ENCODE measurements at places on chromosomes 13 and 19.

DNA sequence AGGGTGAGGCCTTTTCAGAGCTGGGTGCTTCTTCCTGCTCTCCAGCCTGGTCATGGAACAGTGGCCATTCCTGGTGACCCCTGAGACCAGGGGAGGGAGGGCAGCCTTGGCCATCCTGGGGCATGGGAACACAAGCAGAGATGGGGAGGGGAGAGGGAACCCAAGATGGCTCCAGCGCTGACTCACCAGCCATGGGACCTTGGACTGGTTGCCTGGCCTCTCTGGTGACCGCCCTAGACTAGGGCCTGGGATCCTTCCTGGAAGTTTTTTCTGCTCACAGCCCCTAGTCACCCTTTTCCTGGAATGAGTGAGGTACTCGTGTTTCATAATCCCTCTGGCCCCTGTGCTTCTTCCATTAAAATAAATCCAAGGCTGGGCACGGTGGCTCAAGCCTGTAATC, 3.3 kb upstream of the OPA3 start:
- H3K36me3 ChIP-seq = no peaks in the 10 kb centered on the region
- H3K4me3 ChIP-seq = no peak overlapping the region
- H3K27ac ChIP-seq = no peak overlapping the region
- no peak for DNase-seq
- no peaks in the 10 kb centered on the region for H3K4me1 ChIP-seq

DNA sequence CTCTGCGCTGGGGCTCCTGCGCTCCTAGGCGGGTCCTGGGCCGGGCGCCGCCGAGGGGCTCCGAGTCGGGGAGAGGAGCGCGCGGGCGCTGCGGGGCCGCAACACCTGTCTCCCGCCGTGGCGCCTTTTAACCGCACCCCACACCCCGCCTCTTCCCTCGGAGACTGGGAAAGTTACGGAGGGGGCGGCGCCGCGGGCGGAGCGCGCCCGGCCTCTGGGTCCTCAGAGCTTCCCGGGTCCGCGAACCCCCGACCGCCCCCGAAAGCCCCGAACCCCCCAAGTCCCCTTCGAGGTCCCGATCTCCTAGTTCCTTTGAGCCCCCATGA, at the start of gene GJB2:
TSS of gene GJB2 (minus strand) at position 103 of the 326 bp plus-strand sequence. CDS start 3,357 bp downstream, outside the sequence.
- no peak within 1 kb of the TSS for H3K27ac ChIP-seq
- H3K4me3 ChIP-seq = peak within 1 kb of the TSS; percentile 63
- H3K4me1 ChIP-seq = peaks cover 13% of the 10 kb centered on the region

- peak overlapping the region; percentile 51 for H3K4me3 ChIP-seq
- H3K4me1 ChIP-seq = no peaks in the 10 kb centered on the region
- H3K27ac ChIP-seq = no peak overlapping the region
- no peak for DNase-seq
These were observed 1.5 kb downstream of the FNDC3A start for GRCh38 chr13:48977286-48977625.

DNA sequence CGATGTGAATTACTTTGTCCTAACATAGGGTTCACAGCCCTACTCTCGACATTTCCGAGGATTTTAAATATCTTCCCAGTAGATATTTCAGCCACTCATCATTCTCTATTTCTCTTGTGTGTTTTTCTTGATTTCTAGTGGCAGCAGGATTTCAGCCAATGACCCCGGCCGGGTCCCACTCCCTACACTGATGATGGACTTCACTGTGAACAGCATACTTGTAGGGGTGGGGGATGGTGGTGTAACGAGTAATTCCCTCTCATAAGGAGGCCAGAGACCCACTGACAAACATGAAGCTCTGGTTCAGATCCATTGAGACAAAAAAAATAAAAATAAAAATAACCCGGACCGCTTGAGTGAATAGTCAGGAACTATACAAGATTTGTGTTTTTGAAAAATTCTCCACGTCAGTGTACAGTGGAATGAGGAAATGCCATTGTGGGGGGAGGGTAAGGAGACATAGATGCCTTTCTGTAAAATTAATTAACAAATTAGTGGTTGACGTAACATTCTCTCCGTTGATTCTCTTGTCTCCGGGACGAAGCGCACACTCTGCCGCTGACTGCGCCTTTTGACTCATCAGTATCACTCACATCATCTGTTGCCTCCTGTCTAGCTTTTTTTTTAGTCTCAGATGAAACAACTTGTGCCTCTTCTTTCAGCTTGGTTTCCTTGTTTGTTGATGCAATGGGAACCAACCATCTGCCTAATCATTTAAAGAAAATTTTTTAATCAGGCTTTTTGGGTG, 48.8 kb upstream of the IRS2 start:
- H3K36me3 ChIP-seq = no peaks in the 10 kb centered on the region
- H3K4me3 ChIP-seq = no peak overlapping the region
- H3K27ac ChIP-seq = no peak overlapping the region

DNA sequence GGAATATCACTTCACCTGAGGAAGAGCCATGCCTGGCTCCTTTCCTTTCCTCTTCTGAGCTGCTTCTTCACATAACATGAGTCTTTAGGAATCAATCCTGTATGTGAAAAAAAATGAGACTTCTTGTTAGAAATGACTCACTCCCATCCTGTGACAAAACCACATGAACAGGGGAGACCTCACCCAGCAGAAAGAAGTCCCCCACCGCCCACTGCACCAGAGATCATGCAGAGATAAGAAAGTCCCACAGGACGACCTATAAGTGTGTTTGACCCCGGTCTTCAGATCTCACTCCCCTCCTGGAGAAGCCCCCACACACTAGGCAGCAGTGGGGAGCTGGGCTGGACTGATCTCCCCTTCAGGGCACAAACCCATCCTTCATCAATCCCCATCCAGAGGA, 7.8 kb downstream of the ZNF600 start:
- no peaks in the 10 kb centered on the region for H3K4me1 ChIP-seq
- no peak overlapping the region for H3K4me3 ChIP-seq
- no peak for DNase-seq
- H3K27ac ChIP-seq = no peak overlapping the region

DNA sequence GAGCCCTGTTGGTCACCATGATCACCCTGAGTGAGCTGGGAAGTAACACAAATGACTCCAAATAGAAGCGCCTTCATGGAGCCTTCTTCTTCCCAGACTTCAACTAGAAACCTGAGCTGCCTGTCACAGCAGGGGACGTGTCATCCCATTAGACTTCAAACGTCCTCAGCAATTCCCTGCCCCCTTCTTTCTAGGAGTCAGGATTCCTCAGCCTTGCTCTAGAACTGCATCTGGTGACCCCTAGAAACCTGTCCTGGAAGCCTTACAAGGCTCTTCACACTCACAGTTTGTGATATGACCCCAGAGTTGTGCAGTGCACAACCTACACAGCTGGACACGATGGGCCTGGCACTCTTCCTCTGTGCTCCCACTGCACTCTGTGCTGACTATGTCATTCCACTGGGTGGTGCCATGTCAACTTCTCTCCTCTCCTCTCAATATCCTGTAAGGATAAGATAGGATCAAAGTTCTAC, 23.6 kb upstream of the TTYH1 start:
- no peaks in the 10 kb centered on the region for H3K27me3 ChIP-seq
- H3K27ac ChIP-seq = no peak overlapping the region
- H3K4me1 ChIP-seq = no peaks in the 10 kb centered on the region
- no peak for DNase-seq
- no peaks in the 10 kb centered on the region for H3K36me3 ChIP-seq
- H3K4me3 ChIP-seq = peak overlapping the region; percentile 25

DNA sequence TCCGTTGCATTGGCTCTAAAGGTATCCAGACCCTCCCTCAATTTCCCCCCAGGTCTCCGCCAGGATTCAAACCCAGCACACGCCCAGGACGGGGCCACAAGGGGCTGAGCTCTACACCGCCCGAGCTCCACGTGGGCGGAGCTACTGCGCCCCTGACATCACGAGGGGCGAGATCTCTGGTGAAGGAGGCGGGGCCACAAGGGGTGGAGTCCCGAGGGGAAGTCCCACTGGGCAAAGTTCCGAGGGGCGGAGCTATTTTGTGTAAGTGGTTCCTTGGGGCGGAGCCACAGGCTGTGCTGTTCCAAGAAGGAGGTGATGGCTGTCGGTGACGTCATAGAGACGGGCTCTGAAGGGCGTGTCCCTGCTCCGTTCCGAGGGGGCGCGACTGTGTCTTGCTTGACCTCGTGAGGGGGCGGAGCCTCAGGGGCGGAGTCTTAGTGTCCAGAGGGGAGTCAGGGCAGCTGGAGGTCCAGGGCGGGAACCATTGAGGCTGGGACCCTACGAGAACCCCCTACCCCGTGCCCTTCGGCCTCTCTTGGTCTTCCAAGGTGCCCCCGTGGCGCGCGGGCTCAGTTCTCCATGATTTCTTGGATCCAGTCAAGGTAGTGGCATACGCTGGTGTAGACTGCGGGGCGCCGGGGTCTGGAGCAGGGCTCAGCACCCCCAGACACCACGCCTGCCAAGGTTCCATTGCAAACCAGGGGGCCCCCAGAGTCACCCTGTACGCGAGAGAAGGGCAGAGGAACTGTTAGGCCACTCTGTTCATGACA, 1.3 kb upstream of the KLK8 start:
- H3K4me3 ChIP-seq = peak overlapping the region; percentile 8
- no peaks in the 10 kb centered on the region for H3K36me3 ChIP-seq
- H3K27me3 ChIP-seq = no peaks in the 10 kb centered on the region
- no peaks in the 10 kb centered on the region for H3K4me1 ChIP-seq
- H3K27ac ChIP-seq = no peak overlapping the region

- no peak for DNase-seq
- H3K4me1 ChIP-seq = peaks cover 4% of the 10 kb centered on the region
These were observed 28.1 kb downstream of the LATS2 start for GRCh38 chr13:21033212-21033840.

DNA sequence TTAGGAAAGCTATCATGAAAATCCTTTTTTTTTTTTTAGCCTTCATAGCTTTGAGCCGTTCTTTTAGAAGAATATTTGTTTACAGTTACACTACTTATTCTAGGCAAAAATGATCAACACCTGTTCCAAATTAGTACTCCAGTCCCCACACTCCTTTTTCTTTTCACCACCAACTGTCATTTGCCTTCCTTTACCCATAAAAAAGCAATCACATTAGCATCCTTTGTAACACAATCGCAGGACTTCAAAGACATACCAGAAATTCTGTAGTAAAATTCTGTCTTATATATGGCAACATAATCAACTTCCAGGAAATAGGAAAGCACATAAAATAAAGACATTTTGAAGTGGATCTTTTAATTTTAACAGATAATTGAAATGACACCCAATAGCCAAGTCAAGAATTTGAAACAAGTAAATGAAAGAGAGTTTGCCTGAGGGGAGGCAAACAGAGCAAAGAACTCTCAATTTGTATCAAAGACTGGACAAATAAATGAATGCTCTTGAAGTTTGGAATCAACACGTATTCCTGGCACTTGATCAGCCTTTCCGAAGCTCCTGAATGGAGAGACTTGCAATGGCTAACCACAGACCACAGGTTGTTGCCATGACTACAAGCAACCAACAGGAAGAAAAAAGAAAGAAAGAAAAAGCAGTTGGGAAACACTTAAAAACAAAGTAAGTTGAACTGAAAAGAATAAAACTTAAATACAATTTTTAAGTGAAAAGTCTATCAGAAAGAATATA, 206.8 kb downstream of the PCDH9 start:
- no peak overlapping the region for H3K27ac ChIP-seq
- H3K27me3 ChIP-seq = no peaks in the 10 kb centered on the region
- no peaks in the 10 kb centered on the region for H3K4me1 ChIP-seq
- no peaks in the 10 kb centered on the region for H3K36me3 ChIP-seq
- H3K4me3 ChIP-seq = no peak overlapping the region

DNA sequence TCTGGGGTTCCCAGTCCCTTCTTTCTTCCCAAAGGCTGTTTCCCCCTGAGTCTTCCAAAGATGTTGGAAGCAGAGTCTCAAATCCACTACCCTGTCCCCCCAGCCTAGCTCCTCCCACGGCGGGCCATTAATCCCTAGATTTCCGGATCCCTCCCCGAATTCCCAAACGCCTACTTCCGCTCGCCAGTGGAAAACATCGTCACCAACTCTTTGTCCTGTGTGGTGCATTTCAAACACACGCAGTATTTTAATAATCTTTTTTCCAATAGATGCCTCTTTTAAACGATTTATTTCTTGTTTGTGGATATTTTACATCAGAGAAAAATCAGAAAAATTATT, 610 bp downstream of the ZNF791 start:
- H3K4me1 ChIP-seq = no peaks in the 10 kb centered on the region
- H3K27ac ChIP-seq = peak overlapping the region; percentile 89
- peaks cover 2% of the 10 kb centered on the region for H3K36me3 ChIP-seq
- H3K4me3 ChIP-seq = peak overlapping the region; percentile 74

DNA sequence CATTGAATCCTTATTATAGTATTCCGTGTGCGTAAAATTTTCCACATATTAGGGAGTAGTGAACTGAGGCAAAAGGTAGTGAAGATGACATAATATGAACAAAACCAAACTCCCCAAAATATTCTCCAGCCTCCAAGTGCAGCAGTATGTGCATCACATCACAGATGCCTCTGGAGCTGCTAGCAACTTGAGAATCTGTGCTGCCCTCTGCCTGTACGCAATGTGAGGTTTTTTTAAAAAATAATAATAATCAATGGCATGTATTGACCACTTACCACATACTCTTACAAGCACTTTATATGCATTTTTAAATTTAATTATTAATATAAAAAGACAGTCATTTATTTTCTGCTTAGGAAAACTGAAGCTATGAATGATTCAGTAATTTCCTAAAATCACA, 583.0 kb upstream of the SPRY2 start:
- DNase-seq = no peak
- H3K4me3 ChIP-seq = no peak overlapping the region
- H3K36me3 ChIP-seq = no peaks in the 10 kb centered on the region
- H3K27ac ChIP-seq = no peak overlapping the region
- no peaks in the 10 kb centered on the region for H3K4me1 ChIP-seq

DNA sequence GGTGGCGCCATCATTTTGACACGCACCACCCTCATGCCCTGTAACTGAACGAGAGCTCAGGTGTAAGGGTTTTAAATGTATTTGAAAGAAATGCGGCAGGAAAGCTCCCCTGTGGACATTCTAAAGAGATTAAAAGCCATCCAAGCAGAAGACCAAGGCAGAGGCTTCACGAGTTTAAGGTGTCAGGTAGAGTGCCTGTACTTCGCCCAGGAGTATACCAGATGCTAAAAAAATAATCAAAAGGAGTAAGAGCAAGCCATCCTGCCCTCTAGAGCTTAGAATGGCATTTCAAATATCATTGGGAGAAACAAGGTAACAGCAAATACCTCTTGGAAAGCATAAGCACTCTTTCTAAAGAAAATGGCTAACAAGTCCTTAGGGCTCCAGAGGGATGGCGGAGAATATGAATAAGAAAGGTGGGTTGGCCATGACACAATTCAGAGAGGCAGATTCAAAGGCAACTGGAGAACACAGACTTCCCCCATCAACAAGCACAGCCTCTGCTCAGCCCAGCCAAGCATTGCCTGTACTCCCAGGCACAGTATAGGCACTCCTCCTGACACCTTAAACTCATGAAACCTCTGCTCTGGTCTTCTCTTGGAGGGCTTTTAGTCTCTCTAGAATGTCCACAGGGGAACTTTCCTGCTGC, 447.6 kb downstream of the SUCLA2 start:
- H3K4me1 ChIP-seq = no peaks in the 10 kb centered on the region
- no peak for DNase-seq
- no peak overlapping the region for H3K27ac ChIP-seq
- no peaks in the 10 kb centered on the region for H3K27me3 ChIP-seq
- H3K36me3 ChIP-seq = no peaks in the 10 kb centered on the region
- no peak overlapping the region for H3K4me3 ChIP-seq
